ENCODE measurements at places on chromosomes 7 and 10. TPM values are rescaled to one million over a fixed set of nuclear protein-coding genes. Genes with fewer than 3 reads are reported as not detected.

DNA sequence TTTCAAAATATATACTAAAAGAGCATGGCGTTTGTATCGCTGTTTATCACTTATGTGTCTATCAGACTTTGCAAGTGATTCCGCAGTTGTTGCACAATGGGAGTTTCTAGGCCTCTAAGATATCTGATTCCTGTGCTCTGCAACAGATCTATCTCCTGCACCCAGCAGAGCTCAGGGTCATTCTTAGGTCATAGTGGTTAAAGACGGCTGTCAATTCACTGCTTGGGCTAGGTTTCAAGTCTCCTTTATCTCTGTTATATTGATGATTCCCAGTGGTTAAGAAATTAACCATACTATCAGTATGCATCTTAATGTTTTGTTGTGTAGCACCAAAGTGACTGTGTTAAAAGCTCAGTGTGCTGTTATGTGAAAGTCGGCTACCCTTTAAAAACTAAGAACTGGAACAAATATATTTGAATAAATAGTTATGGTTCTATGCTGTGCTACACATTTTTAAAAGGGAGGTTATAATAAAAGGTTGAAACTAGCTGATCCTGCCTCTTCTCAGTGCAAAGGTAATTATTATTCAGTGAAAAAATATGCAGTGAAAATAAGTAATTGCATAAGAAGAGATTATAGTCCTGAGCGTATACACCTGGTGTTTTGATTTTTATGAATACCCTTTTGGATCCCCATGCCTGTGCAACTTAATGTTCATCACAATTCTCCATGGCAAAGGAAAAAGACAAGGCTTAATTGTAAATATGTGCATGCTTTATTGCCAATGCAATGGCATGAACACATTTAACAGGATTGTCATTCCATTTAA, 24.0 kb downstream of the HOXA1 start:
- H3K36me3 ChIP-seq: no peaks in the 10 kb centered on the region
- H3K27me3 ChIP-seq: peaks cover 15% of the 10 kb centered on the region
- no peak overlapping the region for H3K27ac ChIP-seq
- H3K4me3 ChIP-seq: no peak overlapping the region
- DNase-seq: no peak

DNA sequence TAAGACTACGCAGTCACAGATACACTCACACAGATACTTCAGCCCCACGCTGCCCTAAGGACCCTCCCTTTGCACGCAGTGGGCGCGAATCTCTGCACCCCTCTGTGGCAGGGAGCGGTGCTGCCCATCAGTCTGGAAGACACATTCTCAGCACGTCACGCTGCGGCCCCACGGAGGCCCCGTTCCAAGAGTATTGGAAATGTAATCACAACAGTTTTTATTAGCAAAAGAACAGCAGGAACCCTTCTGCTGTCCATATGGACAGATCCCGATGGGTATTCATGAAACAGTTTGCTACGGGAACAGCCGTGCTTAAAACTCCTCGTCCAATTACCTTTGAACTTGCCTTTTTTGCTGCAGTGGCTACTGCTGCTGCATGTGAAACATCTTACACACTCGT, 131.0 kb downstream of the RPS24 start:
- no peak overlapping the region for H3K27ac ChIP-seq
- no peak overlapping the region for H3K4me3 ChIP-seq
- no peak for DNase-seq

DNA sequence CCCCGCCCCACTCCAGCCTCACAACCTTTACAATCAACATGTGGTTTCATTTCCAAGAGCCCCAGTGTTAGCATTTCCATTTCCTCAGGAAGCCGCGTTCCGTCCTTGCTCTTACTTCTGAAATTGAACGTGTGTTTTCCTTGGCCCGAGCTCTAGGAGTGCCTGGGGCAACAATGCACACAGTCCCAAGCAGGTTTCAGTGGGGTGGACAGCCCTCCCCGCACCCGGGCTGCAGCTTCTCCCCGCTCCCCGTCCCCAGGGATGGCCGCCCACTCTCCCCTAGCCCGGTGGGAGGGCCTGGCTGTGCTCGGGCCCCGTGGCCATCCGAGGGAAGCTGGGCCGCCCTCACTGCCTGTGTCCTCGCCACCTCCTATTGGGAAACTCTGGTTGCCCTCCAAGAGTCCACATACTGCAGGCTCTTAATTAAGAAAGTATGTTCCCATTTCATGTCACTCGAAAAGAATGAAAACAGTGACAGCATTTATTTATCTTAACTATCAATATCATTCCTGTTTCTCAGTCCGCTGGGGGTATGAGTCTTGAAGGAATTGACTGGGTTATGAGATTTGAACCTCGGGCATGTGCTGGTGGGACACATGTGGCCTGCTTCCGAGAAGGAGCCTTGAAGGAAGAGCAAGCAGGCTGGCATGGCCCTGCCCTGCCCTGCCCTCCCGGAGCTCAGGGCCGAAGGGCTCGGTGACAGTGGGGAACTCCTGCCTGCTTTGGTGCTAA, 163.8 kb downstream of the GRK5 start:
- no peak overlapping the region for H3K27ac ChIP-seq
- H3K27me3 ChIP-seq: no peaks in the 10 kb centered on the region
- no peak overlapping the region for H3K4me3 ChIP-seq
- peaks cover 26% of the 10 kb centered on the region for H3K4me1 ChIP-seq

DNA sequence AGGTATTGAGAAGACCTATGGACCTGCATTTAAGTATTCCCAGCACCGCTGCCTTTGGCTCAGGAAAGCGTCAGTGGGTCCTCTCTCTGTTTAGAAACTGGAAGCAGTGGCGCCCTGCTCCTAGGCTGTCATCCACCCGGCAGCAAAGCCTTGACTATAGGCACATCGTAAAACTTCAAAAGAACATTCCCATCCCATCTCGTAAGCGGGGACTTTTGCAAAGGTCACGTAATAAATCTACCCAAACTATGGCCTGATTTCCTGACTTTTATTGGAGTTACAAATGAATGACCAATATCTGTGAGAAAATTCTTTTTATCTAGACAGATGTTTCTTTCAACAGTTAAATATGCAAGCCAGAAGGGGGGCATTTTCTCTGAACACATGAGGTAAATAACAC, 115.8 kb upstream of the TCERG1L start:
- no peak overlapping the region for H3K4me3 ChIP-seq
- no peak for DNase-seq
- no peaks in the 10 kb centered on the region for H3K36me3 ChIP-seq
- H3K27me3 ChIP-seq: peaks cover 38% of the 10 kb centered on the region
- H3K27ac ChIP-seq: no peak overlapping the region
- peaks cover 3% of the 10 kb centered on the region for H3K4me1 ChIP-seq

GRCh38 chr7:11726001-11726793, 105.8 kb downstream of the THSD7A start:
- H3K27ac ChIP-seq: no peak overlapping the region
- no peaks in the 10 kb centered on the region for H3K36me3 ChIP-seq
- no peak for DNase-seq
- H3K4me1 ChIP-seq: no peaks in the 10 kb centered on the region

DNA sequence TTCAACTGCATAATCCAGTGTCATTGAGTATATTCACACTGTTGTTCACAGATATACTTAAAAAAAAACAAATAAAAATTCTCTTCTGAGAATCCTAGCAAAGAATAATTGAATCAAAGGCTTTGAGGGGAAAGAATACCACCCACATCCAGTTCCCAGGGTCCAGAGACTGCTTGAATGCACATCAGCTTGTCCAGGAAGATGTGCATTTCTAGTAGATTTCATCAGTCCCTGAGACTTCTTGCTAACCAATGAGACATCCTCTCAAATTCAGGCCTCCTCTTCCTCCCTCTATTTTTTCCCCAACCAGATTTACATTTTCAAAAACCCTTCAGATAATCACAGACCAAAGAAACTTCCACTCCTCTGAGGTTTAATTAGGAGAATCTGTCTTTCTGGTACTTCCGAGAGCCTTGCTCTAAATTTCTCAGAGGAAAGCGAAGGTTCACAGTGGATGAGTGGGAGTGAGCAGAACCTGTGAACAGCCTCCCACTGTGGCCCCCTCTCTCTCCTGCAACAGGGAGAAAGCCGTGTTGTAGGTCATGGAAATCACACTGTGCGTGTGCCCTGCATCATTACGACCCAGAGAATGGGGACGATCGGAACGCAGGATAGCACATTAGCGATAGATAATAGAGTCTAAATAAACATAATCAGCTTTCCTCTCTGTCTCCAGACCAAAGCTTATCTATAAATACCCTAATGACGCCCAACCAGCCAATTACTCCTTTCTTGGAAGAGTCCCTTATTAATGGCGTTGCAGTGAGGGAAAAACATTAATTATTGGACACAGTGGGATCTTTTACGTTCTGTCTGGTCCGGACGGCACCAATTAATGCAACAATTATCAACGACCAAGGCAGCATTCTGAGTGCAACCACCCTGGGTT, 212.5 kb downstream of the EMX2 start:
- no peaks in the 10 kb centered on the region for H3K4me1 ChIP-seq
- H3K27me3 ChIP-seq: peaks cover 2% of the 10 kb centered on the region
- no peak overlapping the region for H3K27ac ChIP-seq
- no peaks in the 10 kb centered on the region for H3K36me3 ChIP-seq
- no peak overlapping the region for H3K4me3 ChIP-seq
- no peak for DNase-seq

ANKRD2 gene
- total RNA-seq: not detected

TUBB8 gene
- not detected for total RNA-seq

TCF7L2 gene
- total RNA-seq: 6.0 TPM

HOXA7 gene
- total RNA-seq: not detected
